Chondrocyte (in vitro differentiated cells): ENCODE measurements at places on chromosomes 16 and 17.

GRCh38 chr17:16473044-16474011 is 18.7 kb downstream of the LRRC75A start:
- DNase-seq: no peak

DNA sequence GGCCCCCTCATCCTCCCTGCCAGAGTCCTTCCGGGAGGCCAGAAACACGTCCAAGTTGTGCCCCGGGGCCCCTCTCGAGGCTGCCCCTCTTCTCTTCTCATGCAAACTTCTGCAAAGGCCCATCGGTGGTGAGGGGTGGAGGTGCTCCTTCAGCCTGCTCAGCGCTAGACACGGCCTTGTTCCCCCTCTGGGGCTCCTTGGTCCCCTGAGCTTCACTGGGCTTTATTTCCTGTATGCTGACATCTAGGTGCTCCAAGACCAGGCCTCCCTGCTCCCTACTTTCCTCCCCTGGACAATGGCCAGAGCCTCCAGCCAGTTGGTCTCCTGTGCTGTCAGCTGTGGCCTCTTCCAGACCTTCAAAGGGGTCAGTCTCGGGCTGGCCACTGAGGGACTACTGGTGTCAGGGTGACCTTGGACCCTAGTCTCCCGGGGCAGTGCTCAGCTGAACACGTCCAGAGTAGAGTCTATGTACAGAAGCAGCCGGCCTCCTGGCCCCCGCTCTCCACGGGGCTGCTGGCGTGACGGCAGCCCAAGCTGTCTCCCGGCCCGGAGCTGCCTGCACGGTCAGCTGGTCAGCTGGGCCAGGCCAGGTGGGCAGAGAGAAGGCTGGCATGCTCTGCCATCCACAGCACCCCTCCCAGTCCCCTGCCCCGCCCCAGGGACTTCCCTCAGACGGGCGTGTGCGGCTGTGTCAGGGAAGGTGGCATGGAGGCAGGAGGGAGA is 1.7 kb upstream of the PRR35 start:
- DNase-seq: no peak

DNA sequence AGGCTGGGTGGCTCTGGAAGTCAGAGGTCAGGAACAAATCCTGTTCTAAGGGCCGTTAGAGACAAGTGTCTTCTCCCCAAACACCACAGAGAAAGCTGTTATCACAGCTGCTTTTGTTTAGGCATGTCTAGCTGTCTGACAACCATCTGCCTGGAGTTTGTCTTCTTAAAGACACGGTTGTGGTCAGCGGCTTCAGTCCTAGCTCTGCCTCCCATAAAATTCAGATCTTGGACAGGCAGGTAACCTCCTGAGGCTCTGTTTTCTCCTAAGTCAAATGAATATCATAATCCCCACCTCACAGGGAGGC is 2.3 kb upstream of the ITGA3 start:
- DNase-seq: no peak

DNA sequence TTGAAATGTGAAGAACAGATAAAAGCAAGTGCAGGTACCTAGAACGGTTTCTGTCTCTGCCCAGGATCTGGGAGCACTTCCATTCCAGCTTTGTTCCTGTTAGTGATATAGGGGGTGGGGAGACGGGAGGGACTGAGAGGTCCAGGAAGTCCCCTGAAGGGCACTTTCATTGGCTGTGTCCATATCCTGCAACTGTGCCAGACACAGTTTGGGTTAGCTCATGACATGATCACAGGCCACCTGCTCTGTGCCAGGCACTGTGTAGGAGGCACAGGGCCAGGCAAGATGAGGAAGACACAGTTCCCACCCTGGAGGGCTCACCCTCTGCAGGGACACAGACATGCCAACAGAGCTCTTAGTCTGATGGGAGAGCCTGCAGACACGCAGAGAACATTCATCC is 7.9 kb downstream of the CBLN1 start:
- DNase-seq: no peak

GRCh38 chr16:83004868-83005652 is 378.3 kb downstream of the CDH13 start:
- DNase-seq: no peak

DNA sequence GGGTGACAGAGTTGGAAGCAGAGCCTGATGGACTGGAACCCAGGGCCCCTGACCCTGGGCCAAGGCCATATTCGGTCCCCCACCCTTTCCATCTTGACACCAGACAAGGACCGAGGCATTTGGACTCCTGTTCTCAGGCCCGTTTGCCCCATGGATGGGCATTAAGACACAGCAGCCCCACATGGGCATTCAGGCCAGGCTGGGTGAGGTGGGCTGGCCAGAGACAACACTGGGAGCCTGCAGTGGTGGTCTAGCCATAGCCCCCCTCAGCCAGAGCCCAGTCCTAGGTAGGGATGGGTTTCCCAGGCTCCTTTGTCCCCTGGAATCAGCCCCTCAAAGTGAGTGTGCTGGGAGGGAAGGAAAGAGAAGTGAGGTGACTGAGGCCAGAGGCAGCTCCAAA is 1.6 kb downstream of the PDK2 start:
- no peak for DNase-seq
